ENCODE measurements at places on chromosomes 7 and 10. TPM values are rescaled to one million over a fixed set of nuclear protein-coding genes. Genes with fewer than 3 reads are reported as not detected.

GRCh38 chr7:63043657-63044543 is 954.7 kb upstream of the ZNF722 start:
- no peak overlapping the region for H3K4me3 ChIP-seq
- no peaks in the 10 kb centered on the region for H3K27me3 ChIP-seq
- no peak for DNase-seq
- H3K4me1 ChIP-seq = no peaks in the 10 kb centered on the region
- no peak overlapping the region for H3K27ac ChIP-seq
- no peaks in the 10 kb centered on the region for H3K36me3 ChIP-seq

Gene ERVW-1
- not detected for total RNA-seq

GRCh38 chr7:37181550-37181932 is 267.1 kb downstream of the ELMO1 start:
- no peak overlapping the region for H3K27ac ChIP-seq
- H3K27me3 ChIP-seq = no peaks in the 10 kb centered on the region
- no peaks in the 10 kb centered on the region for H3K36me3 ChIP-seq
- H3K4me1 ChIP-seq = peaks cover 20% of the 10 kb centered on the region
- no peak for DNase-seq

DNA sequence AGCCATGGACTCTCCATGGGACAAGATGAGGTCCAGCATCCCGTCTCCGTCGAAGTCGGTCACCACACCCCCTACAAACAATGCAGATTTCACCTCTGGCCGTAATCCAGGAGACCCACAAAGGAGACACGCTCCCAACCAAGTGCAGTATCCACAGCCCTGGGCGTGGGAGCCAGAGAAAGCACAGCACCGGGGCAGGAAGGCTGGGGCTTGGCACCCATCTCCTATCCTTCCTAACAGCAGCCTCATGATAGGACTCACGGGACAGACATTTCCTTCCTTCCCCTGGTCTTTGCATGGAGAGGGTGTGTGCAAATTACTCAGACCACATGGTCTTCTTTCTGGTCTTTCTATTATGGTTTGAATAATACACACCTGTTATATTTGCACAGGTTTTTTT is 46.3 kb downstream of the GOLGA7B start:
- H3K36me3 ChIP-seq = no peaks in the 10 kb centered on the region
- H3K4me1 ChIP-seq = peaks cover 3% of the 10 kb centered on the region
- H3K27ac ChIP-seq = no peak overlapping the region
- H3K27me3 ChIP-seq = no peaks in the 10 kb centered on the region
- no peak overlapping the region for H3K4me3 ChIP-seq
- no peak for DNase-seq

- no peak for DNase-seq
- H3K4me3 ChIP-seq = no peak overlapping the region
- no peaks in the 10 kb centered on the region for H3K36me3 ChIP-seq
Observed at GRCh38 chr7:151890355-151891004, 13.6 kb upstream of the PRKAG2 start.

GRCh38 chr7:151088856-151089699 is 2.8 kb downstream of the AGAP3 start:
- peak overlapping the region; percentile 89 for H3K27ac ChIP-seq
- peaks cover 76% of the 10 kb centered on the region for H3K4me1 ChIP-seq

Gene EBF3
- total RNA-seq = 3.6 TPM

DNA sequence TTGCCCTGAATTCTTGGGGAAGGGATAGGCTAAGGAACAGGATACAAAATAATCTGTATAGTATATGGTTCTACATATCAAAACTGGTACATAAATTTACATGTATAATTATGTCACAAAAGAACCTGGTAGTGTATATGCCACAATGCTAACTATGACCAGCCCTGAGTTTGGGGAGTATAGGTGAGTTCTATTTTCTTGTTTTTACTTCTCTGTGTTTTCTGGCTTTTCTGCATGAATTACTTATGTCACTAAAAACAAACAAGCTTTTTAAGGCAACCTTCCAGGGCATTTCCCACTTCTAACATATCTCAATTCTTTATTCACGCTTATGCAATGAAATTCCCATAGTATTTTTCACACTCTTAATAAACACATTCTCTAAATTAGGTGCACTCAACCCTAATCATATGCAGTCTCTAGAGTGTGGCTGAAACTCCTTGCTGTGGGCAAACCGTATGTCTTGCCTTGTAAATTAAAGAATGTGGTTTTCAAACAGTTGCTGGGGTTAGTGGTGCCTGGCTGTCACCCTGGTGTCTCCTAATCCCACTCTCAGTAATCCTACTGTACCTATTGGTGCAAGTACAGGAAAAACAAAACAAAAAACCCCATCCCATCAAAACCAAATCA is 14.0 kb upstream of the INSIG1 start:
- H3K4me3 ChIP-seq = no peak overlapping the region
- DNase-seq = no peak
- H3K27ac ChIP-seq = no peak overlapping the region
- H3K27me3 ChIP-seq = no peaks in the 10 kb centered on the region
- H3K4me1 ChIP-seq = no peaks in the 10 kb centered on the region

- DNase-seq = no peak
- no peaks in the 10 kb centered on the region for H3K27me3 ChIP-seq
- H3K4me1 ChIP-seq = peaks cover 12% of the 10 kb centered on the region
- H3K27ac ChIP-seq = no peak overlapping the region
Observed at GRCh38 chr7:15972862-15973275, 286.4 kb upstream of the MEOX2 start.

- no peak overlapping the region for H3K27ac ChIP-seq
- no peak overlapping the region for H3K4me3 ChIP-seq
- H3K4me1 ChIP-seq = peaks cover 7% of the 10 kb centered on the region
- H3K27me3 ChIP-seq = no peaks in the 10 kb centered on the region
- no peak for DNase-seq
Observed at GRCh38 chr10:63553473-63553872, 32.3 kb downstream of the REEP3 start.

DNA sequence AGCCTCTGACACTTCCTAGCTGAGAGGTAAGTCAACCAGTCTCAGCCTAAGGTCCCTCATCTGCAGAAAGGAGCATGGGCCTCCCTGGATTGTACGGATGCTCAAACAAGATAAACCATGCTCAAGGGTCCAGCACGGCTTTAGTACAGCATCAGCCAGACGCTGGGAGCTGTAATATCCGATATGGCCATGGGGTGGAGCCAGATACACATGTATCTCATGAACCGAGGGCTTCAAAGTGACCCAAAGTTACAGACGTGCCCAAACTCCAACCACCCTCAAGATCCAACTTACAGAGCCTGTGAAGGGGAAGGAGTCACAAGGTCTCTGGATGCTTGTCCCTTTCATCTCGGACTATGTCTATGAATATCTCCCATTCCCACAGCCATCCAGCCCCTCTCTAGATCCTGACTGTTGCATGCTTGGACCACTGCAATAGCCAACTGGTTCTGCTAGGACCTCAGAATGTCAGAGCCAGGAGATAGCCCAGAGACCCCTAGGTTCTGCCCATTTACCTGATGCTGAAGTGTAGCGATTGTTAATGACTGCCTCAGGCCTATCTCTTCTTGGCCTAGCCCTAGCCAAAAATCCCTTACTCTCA is 142.4 kb downstream of the SH3PXD2A start:
- H3K36me3 ChIP-seq = no peaks in the 10 kb centered on the region
- peak; percentile 97 for DNase-seq
- H3K27ac ChIP-seq = no peak overlapping the region
- no peak overlapping the region for H3K4me3 ChIP-seq

DNA sequence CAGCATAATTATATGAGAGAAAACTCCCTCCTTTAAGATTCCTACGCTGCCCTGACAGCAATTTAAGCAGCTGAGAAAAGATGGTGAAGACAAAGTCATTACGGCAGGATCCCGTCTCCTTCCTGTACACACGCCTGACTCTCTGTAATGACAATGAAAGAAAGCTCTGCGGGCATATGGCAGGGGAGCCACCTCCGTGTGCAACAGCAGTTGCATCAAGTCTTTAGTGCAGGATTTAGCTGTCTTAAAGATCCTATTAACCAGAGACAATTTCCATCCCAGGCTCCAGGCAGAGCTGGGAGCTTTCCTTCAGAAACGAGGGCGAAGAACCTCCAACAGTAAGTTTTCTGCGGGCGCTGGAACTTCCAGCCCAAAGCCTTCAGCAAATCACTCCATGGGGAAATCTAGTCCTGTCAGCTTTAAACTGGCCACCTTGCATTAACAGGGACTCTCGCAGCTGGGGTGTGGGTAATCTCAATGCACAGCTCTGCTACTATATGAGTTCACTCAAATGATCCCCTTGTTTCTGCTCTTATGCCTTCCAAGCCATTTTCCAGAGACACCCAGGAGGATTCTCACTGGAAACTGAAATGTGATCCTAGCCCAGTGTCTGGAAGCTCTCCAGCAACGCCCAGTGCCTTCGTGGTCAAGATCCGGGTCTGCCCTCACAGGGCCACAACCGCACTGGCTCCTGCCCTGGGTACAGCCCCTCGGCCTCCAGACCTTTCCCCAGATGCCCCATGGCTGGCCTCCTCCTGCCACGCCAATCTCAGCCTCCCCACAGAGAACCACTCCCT is 74.9 kb downstream of the CTBP2 start:
- H3K27me3 ChIP-seq = no peaks in the 10 kb centered on the region
- DNase-seq = no peak
- H3K27ac ChIP-seq = peak overlapping the region; percentile 85
- H3K36me3 ChIP-seq = peaks cover 18% of the 10 kb centered on the region
- H3K4me3 ChIP-seq = no peak overlapping the region

Gene OR2A25
- not detected for total RNA-seq

DNA sequence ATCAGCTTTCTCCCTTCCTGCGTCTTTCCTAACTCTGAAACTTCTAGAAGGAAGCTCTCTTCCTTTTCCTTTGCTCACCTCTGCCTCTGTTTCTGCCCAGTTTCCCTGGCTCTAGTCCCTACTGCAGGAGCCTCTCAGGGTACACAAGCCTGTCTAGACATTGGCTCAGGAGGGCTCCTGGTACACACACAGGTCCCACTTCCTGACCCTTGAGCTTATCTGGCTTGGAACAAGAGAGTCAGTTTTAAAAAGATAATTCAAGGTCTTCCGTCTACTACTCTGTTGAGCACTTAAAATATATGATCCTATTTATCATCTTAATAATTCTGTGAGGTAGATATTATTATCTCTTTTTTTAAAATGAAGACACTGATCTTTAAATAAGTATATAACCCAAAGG is 140.7 kb downstream of the RTKN2 start:
- H3K27ac ChIP-seq = no peak overlapping the region
- H3K4me3 ChIP-seq = no peak overlapping the region
- DNase-seq = no peak
- H3K27me3 ChIP-seq = no peaks in the 10 kb centered on the region
- H3K36me3 ChIP-seq = no peaks in the 10 kb centered on the region
- no peaks in the 10 kb centered on the region for H3K4me1 ChIP-seq

Gene TMEM139
- total RNA-seq = not detected

DNA sequence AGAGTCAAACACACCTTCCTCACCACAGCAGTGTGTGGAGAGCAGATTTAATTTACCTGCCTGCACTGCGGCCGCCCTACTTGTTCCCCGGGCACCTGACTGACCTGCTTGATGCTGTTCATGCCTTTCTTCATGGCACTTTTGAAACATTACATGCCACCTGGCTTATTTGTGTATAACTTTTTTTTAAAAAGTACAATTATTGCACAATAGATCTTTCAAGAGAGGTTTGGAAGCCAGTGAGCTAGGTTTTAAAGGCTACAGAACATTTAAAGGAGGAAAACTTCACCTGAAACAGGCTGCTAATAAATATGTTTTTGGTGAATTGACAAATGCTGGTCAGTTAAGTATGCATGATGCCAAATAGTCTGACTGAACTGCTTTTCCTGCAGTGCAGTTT is 33.1 kb downstream of the SLC18A2 start:
- DNase-seq = peak; percentile 53
- H3K4me1 ChIP-seq = no peaks in the 10 kb centered on the region
- no peaks in the 10 kb centered on the region for H3K36me3 ChIP-seq
- H3K27ac ChIP-seq = no peak overlapping the region

- no peak overlapping the region for H3K27ac ChIP-seq
- H3K4me3 ChIP-seq = no peak overlapping the region
- no peak for DNase-seq
- H3K36me3 ChIP-seq = no peaks in the 10 kb centered on the region
- no peaks in the 10 kb centered on the region for H3K4me1 ChIP-seq
- H3K27me3 ChIP-seq = no peaks in the 10 kb centered on the region
Observed at GRCh38 chr7:20320322-20320721, 10.4 kb upstream of the ITGB8 start.

Measured in esophagus muscularis mucosa (tissue), 4 donors.